ENCODE measurements at places on chromosomes 3 and 15.

DNA sequence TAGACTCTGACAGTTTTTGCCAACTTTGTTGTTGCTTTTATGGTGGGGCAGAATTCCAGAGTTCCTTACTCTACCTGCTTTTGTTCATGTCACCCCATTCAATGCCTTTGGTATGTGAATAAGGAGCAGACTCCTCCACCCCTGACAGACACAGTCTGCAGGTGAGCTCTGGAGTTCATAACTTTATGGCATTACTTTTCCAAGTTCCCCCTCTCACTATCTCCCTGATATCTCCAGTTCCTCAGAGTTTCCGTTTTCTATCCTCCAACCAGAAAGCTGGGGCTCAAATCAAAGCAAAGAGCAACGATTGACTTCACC is 23.1 kb upstream of the MTMR10 start:
- DNase-seq: no peak

GRCh38 chr3:152051501-152052404 is 178.3 kb downstream of the SUCNR1 start:
- DNase-seq: no peak

GRCh38 chr3:126924458-126924857 is 58.5 kb upstream of the PLXNA1 start:
- DNase-seq: no peak

- no peak for DNase-seq
Measured at GRCh38 chr3:172946061-172946460, 195.0 kb downstream of the SPATA16 start.

DNA sequence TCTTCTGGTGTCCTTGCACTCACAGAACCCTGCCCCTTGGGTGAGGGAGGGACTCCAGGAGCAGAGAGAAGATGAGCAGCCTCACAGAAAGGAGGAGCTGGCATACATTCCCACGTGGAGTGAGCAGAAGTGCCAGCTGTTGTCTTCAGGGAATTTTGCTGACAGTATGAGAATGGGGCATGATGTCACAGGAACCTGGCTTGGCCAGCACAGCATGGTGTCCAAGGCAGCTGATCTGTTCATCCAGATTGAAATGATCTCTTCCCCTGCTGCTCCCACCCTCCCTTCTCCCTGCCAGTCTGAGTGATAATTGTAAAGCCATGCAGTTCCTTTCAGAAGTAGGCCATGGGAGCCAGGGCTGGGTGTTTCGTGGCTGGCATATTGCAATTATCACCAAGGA is 53.3 kb downstream of the GJD2 start:
- DNase-seq: no peak
